Fibroblast of lung (primary cell): ENCODE measurements at places on chromosomes 12 and 14.
A peak's percentile ranks its signal among the peaks of the same experiment; 100 is the strongest.

DNA sequence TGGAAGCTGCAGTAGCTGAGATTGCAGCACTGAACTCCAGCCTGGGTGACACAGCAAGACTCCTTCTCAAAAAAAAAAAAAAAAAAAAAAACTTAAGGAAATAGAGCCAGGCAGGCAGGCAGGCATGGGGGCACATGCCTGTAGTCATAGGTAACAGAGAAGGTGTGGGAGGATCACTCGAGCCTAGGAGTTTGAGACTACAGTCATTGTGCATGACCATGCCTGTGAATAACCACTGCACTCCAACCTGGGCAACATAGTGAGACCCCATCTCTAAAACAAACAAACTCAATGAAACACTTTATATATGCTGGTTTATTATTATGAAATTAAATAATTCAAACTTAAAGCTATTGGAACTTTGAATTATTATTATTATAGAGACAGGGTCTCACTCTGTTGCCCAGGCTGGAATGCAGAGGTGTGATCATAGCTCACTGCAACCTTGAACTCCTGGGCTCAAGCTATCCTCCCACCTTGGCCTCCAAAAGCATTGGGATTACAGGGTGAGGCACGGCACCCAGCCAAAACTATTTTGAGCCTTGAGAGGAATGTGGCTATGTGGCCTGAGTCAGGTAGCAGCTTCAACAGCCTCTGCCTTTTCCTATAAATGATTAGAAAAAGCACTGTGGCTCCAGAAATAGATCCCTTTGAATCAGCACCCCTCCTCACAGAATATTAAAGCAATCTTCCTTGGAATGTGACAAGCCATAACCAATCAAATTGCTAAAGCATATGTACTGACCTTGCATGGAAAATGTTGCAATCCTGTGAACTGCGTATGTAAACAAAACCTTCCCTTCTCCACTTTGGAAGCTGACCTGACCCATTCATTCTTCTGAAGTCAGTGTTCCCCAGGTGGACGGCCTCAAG lies 34.7 kb upstream of the YY1 start:
- peak; percentile 32 for DNase-seq

DNA sequence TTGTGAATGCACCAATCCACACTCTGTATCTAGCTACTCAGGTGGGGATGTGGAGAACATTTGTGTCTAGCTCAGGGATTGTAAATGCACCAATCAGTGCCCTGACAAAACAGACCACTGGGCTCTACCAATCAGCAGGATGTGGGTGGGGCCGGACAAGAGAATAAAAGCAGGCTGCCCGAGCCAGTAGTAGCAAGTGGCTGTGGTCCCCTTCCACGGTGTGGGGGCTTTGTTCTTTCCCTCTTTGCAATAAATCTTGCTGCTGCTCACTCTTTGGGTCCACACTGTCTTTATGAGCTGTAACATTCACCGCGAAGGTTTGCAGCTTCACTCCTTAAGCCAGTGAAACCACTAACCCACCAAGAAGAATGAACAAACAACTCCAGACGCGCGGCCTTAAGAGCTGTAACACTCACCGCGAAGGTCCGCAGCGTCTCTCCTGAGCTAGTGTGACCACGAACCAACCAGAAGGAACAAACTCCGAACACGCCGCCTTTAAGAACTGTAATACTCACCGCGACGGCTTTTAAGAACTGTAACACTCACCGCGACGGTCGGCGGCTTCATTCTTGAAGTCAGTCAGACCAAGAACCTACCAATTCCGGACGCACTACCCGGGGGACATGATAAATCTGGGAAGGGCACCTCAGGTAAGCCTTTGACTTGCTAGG lies 4.6 kb upstream of the LDHB start:
- no peak for DNase-seq

DNA sequence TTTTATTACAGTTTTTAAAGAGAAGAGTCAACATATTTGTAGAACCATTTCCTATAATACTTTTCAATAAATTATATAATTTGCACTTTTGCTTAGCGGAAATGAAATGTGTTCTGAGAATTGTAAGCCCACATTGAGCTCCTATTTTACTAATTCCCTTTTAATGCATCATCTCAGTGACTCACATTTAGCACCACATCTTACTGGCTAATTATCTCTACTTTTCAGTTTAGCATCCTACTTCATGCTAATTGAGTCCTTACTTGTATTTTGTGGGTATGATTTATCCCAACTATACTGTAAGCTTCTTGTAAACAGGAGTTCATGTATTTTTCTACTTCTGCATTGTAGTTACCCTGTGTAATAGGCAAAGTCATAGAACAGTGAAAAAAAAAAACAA lies 67.5 kb downstream of the TMX1 start:
- peak; percentile 45 for DNase-seq

GRCh38 chr12:96237035-96237434 lies 42.9 kb downstream of the ELK3 start:
- DNase-seq = peak; percentile 53

- peak; percentile 55 for DNase-seq
These were observed 9.0 kb downstream of the TMBIM6 start for GRCh38 chr12:49750027-49750995.

DNA sequence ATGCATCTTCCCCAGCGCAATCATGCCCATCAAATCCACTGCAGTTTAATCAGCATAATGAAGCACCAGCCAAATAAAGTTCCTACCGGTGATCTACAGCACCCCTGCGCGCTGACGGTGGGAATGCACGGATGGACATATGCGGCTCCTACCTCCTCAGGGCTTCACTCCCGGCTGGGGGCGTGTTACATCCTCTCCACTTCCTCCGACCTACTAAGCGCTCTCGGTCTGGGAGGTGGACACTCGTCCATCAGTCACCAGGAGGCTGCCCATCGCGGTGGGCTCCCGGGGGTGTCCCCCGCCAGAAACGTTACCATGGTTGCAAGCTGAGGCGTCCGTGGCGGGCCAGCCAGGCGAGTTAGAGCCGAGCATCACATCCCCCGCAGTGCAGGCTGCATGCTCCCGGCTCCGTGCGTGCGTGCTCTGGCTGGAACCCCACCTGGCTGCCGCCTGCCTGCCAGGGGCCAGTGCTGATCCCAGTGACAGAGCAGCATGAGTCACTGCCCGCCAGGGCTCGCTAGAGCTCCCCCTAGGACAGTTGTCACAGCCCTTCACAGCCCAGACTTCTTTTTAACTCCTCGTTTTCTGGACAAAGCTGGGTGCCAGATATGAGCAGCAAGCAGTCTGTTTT lies 73.0 kb downstream of the CIT start:
- peak; percentile 75 for DNase-seq

DNA sequence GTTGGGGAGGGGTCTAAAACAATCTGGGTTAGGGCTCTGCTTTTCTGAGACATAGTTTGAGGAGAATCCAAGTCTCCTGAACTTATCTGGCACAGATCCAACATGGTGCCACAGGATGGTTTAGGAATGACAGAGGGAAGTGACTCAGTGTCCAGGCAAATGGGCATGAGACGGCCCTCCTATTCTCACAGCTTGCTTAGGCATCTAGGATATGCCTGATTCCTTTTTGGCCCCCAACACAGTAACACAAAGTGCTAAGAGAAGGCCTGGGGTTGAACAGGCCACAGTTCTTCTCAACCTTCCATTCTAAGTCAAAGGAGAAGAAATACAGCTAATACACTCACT lies 117.7 kb downstream of the ZFP36L1 start:
- no peak for DNase-seq

- DNase-seq = peak; percentile 99
These were observed 105.4 kb upstream of the MED13L start for GRCh38 chr12:116382686-116383530.

DNA sequence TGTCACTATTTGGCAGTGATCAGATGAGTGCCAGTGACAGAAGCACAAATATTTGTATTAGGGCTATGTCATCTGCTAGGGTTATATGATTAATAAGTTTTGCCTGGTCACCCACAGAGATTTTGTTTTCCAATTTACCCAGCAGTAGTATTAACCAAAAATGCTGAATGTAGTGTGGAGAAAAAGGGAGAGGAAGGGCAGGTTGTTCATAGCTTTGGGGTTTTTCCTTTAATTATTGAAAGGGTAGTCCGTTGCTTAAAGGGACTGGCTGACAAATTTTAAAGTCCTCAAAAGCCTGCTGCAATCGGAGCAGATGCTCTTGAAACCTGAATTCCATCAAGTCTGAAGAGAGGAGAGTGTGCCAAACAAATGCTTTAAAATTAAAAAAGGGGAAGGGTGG lies 237.9 kb upstream of the CCDC196 start:
- DNase-seq = no peak

DNA sequence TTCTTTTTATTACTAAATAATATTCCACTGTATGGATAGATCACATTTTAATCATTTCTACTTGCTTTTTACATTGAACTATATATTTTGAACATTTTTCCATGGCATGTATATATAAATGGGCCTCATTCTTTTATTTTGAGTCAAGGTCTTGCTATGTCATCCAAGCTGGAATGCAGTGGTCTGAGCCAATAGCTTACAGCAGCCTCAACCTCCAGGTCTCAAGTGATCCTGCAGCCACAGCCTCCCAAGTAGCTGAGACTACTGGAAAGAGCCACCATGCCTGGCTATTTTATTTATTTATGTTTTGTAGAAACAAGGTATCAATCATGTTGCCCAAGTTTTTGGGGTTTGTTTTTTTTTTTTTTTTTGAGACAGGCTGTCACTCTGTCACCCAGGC lies 7.6 kb downstream of the FCF1 start:
- DNase-seq = peak; percentile 79

DNA sequence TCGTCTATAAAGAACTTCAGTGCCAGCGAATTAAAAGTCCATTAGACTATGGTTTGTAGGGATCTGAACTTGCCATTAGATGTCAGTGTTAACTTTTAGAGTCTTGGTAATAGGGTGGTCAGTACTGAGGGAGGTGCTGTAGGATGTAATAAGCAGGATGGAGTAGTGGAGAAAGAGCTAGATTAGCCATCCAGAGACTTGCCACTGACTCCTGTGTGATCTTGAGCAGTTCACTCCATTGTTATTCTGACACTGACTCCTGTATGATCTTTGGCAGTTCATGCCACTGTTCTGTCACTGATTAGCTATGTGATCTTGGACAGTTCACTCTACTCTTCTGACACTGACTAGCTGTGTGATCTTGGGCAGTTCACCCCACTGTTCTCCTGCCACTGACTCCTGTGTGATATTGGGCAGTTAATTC lies 133.6 kb downstream of the TTLL5 start:
- DNase-seq = peak; percentile 87

- DNase-seq = no peak
These were observed 151.8 kb downstream of the CRADD start for GRCh38 chr12:93829016-93829415.

GRCh38 chr14:80560800-80561657 lies 349.7 kb upstream of the DIO2 start:
- DNase-seq = no peak

- no peak for DNase-seq
These were observed 384.3 kb downstream of the RAD51B start for GRCh38 chr14:68203871-68204270.

GRCh38 chr12:15583804-15584203 lies 205.4 kb downstream of the EPS8 start:
- no peak for DNase-seq

GRCh38 chr14:54453252-54453651 lies 12.1 kb upstream of the CNIH1 start:
- DNase-seq = no peak

DNA sequence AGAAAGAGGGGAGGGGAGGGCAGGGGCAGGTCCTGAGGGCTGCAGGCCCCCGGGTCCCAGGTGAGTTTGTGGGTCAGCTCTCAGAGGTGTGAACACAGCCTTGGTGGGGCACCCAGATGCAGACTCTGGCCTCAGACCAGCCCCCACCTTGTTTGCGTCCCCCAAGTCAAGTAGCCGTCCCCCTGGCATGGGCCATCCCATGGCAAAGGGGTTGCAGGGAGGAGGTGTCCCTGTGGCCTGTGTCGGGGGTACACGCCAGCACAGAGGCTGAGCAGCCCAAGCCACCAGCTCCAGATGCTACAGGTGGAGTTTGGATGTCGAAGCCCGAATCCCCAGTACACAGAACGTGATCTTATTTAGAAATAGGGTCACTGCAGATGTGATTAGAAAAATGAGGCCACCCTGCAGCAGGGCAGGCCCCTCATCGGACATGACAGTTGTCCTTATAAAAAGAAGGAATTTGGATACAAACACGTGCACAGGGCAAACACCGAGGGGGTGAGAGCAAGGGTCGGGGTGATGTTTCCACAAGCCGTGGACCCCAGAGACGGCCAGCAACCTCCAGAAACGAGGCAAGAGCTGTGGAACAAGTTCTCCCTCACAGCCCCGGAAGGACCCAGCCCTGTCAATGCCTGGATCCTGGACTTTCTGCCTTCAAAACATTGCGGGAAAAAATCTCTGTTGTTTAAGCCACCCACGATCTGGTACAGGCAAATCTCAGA lies 141.2 kb upstream of the C14orf180 start:
- DNase-seq = no peak

GRCh38 chr14:81537193-81537592 lies 3.5 kb upstream of the SEL1L start:
- no peak for DNase-seq

- no peak for DNase-seq
These were observed 62.1 kb downstream of the EML1 start for GRCh38 chr14:99855271-99855670.

DNA sequence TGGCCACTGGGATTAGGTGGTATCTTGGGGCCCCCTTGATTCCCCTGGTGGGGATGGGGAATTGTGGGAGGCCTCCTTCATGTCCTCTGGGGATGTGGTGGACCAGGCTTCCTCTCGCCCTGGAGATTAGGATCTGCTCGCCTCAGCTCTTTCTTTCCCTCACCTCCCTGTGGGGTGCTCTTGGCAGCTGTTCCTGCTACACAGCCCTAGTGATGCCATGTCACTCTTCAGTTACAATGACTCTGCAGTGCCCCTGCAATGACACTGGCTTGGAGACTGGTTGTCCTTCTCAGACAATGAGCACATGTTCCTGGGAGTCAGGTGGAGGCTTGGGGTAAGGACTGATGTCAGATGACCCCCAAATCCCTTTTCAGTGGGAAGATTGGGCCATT lies 83.9 kb downstream of the ADCK1 start:
- no peak for DNase-seq

GRCh38 chr12:54159140-54159539 lies 29.6 kb downstream of the SMUG1 start:
- no peak for DNase-seq

- no peak for DNase-seq
These were observed 1.5 kb downstream of the CAND1 start for GRCh38 chr12:67270622-67271021.

DNA sequence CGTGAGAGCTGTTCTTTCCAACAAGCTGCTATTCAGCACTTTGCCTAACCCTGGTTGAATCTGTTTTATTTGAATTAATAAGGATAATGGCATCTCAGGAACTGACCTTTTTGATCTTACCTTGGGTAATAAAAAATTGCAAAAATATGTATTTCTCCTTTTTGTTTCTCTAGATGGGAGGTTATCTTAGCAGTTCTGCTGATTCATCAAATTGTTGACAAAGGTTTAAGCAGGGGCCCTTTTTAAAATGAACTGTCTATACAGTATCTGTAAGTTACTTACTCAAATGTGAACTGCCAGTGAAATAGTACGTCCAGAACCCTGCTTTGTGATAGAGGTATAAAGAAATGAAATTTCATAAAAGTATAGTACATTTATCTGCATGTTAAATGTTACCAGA lies 681 bp downstream of the TSHR start:
- DNase-seq = no peak
